ENCODE measurements at places on chromosomes 1 and 21.

DNA sequence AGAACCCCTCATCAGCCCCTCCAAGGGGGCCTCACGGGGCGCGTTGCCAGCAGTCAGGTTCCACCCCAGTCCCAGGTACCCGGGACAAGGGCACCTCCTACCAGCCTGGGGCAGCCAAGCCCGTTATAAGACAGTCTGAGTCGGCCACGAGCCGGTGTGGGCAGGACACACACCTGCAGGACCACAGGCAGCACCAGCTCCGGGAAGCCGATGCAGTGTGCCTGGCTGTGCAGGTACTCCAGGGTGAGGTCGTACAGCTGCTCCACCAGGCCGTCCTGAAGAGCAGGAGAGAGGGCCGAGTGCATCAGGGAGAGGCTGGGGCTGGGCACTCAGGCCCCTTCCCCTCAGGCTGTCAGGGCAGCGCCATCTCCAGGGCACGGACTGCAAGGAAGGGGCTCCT lies 11.1 kb downstream of the NOC2L start:
- H3K27ac ChIP-seq = no peak overlapping the region
- no peaks in the 10 kb centered on the region for H3K4me1 ChIP-seq
- peaks cover 10% of the 10 kb centered on the region for H3K27me3 ChIP-seq
- no peak for DNase-seq

DNA sequence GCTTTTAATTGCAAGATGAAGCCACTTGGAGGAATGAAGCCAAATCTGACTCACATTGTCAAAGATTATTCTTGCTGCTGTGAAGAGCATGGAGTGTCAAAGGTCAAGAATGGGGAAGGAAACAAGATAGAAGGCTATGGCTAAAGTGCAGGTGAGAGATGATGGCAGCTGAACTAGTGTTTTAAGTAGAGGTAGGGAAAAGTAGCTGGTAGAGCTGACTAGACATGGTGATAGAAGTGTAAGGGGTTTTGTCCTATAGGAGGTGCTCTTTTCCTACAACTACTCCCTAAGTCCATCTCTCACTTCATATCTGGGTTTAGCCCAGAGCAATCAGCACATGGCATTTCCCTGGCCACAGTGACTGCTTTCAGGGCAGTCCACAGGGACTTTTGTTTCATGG lies 11.8 kb downstream of the UBE2T start:
- no peaks in the 10 kb centered on the region for H3K27me3 ChIP-seq
- no peak for DNase-seq
- H3K27ac ChIP-seq = peak overlapping the region; percentile 38
- H3K4me3 ChIP-seq = no peak overlapping the region

- no peak overlapping the region for H3K27ac ChIP-seq
- no peaks in the 10 kb centered on the region for H3K27me3 ChIP-seq
- H3K36me3 ChIP-seq = no peaks in the 10 kb centered on the region
- DNase-seq = no peak
- no peak overlapping the region for H3K4me3 ChIP-seq
Measured at GRCh38 chr1:30472009-30472408, 251.4 kb downstream of the MATN1 start.

GRCh38 chr1:241992734-241993133 lies 6.2 kb downstream of the MAP1LC3C start:
- no peaks in the 10 kb centered on the region for H3K36me3 ChIP-seq
- H3K27ac ChIP-seq = no peak overlapping the region
- no peak for DNase-seq
- H3K27me3 ChIP-seq = no peaks in the 10 kb centered on the region
- H3K4me3 ChIP-seq = no peak overlapping the region
- no peaks in the 10 kb centered on the region for H3K4me1 ChIP-seq

GRCh38 chr1:151981178-151981525 lies 12.5 kb downstream of the S100A10 start:
- no peaks in the 10 kb centered on the region for H3K27me3 ChIP-seq
- no peak overlapping the region for H3K4me3 ChIP-seq
- no peak for DNase-seq

DNA sequence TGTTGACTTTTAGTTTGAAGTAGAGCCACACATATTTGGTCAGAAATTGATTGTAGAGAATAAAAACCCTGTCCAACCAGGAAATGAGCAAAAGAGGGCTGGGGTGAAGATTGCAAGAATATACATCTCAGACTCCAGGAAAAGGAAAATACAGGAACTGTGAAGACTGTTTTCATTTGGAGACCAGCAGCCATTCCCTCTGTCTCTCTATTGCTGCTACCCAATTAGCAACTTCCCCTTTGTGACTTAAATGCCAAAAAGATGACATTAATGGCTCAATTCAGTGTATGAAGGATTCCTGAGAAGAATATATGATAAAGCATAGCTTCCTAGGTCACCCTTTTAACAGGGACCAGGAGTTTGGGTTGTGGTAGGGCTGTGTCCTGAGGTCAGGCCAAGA lies 31.6 kb upstream of the CEP350 start:
- DNase-seq = no peak
- peaks cover 10% of the 10 kb centered on the region for H3K36me3 ChIP-seq
- no peaks in the 10 kb centered on the region for H3K27me3 ChIP-seq
- peak overlapping the region; percentile 58 for H3K27ac ChIP-seq

GRCh38 chr21:35885942-35886541 lies 174.3 kb downstream of the SETD4 start:
- no peaks in the 10 kb centered on the region for H3K36me3 ChIP-seq
- peaks cover 26% of the 10 kb centered on the region for H3K4me1 ChIP-seq
- no peak for DNase-seq
- no peak overlapping the region for H3K4me3 ChIP-seq
- H3K27ac ChIP-seq = no peak overlapping the region
- H3K27me3 ChIP-seq = peaks cover 2% of the 10 kb centered on the region

DNA sequence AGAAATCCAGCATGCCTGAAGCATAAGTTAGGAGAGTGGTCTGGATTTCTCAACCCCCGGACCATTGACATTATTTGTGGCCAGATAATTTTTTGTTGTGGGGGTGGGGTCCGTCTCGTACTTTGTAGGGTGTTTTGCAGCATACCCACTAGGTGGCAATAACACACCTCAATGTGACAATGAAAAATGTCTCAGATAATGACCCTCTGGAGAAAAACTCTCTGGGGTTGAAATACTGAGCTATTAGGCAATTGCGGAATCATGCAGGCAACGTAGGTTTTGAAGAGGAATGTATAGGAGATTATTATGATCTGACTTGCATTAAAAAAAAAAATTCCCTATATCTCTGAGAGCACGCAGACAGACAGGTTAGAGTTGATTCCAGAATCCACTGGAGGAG lies 25.3 kb upstream of the RRP15 start:
- H3K4me3 ChIP-seq = no peak overlapping the region
- no peak for DNase-seq
- H3K27me3 ChIP-seq = no peaks in the 10 kb centered on the region
- no peak overlapping the region for H3K27ac ChIP-seq
- no peaks in the 10 kb centered on the region for H3K36me3 ChIP-seq
- peaks cover 15% of the 10 kb centered on the region for H3K4me1 ChIP-seq

- DNase-seq = no peak
- H3K36me3 ChIP-seq = no peaks in the 10 kb centered on the region
- peak overlapping the region; percentile 91 for H3K4me3 ChIP-seq
- peaks cover 12% of the 10 kb centered on the region for H3K27me3 ChIP-seq
Measured at GRCh38 chr1:160032165-160032820, 503 bp upstream of the PIGM start.

DNA sequence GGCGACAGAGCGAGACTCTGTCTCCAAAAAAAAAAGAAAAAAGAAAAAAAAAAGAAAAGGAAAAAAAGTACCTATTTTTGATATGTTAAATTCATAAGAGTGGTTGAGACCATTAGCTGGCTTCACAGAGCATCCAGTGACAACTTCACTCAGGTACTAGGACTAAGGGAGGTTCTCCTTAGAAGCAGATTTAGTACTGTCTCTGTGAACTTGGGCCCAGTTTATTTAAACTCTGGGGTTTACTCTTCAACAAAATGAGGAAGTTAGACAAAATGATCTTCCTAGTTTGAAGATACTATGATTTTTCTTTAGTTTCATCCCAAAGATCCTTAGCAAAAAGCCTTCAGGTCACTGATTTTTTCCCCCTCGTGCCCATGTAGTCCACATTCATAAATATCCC lies 21.2 kb downstream of the MACO1 start:
- DNase-seq = no peak
- H3K27ac ChIP-seq = no peak overlapping the region
- H3K36me3 ChIP-seq = peaks cover 6% of the 10 kb centered on the region
- H3K27me3 ChIP-seq = no peaks in the 10 kb centered on the region
- peaks cover 9% of the 10 kb centered on the region for H3K4me1 ChIP-seq
- H3K4me3 ChIP-seq = no peak overlapping the region

Measured in WTC11 (cell line).